ENCODE measurements at places on chromosomes 12 and 14.

DNA sequence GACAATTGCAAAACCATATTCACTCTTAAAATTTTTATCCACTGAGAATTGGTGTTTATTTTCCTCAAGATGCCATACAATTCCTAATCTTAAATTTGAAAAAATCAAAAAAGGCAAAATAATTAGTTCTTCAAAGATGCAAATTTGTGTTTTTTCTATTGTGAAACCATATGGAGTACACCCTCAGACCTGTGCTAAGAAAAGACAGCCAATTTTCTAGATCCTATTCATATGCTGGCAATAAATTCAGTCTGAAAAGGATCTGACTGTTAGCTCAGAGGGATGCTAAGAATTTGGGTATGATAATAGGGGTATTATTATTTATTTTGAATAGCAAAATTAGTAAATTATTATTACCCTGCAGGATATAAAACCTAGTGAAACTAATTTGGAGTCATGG, 476.9 kb upstream of the SYT1 start:
- no peak for DNase-seq

DNA sequence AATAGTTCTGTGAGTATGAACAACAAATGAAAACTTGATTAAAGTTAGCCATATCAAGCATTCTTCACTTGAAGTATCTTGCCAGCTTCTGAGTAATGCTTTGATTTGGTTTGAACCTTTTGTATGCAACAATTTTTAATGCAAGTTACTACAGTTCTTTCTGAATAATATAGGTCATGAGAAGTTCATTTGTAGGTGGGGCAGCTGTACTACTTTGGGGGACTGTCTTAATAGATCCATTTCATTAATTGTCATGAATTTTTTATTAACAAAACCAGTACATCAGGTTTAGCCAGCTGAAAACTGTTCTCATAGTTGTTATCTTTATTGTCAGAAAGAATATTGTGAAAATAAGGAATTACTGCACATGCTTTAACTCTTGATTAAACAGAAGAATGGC, 142.7 kb downstream of the FOXA1 start:
- no peak for DNase-seq

GRCh38 chr14:60845523-60845922, 111.0 kb downstream of the MNAT1 start:
- no peak for DNase-seq

DNA sequence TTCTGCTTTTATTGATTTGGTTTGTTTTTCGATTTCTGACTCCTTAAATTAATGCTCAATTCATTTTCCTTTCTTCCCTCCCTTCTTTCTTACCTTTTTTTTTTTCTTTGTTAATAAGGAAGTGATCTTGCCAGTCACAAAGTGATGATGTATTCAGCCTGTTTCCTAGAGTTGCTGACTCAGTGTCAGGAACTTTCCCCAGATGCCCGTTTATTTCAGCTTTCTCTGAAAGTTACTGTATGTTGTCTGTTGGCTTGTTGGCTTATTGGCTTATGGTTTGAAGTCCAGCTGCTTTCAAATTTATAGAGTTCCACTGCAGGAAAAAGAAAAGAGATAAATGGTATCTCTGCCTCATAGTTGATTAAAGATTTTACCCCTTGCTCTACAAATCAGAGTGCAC, 12.4 kb upstream of the SLC6A15 start:
- DNase-seq, result no peak

DNA sequence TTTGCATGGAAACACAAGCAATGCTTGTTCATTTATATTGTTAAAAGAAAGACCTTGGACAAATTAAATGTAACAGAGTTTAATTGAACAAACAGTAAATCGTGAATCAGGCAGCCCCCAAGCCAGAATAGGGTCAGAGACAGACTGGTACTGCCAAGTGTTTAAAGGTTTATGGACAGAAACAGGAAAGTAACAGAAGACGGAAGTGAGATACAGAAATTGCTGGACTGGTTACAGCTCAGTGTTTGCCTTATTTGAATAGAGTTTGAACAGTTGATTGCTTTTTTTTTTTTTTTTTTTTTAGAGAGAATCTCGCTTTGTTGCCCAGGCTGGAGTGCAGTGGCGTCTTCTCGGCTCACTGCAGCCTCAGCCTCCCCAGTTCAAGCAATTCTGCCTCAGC, 50.3 kb downstream of the DAO start:
- DNase-seq, result no peak

- no peak for DNase-seq
Observed at GRCh38 chr12:63888908-63889635, 44.6 kb downstream of the SRGAP1 start.

DNA sequence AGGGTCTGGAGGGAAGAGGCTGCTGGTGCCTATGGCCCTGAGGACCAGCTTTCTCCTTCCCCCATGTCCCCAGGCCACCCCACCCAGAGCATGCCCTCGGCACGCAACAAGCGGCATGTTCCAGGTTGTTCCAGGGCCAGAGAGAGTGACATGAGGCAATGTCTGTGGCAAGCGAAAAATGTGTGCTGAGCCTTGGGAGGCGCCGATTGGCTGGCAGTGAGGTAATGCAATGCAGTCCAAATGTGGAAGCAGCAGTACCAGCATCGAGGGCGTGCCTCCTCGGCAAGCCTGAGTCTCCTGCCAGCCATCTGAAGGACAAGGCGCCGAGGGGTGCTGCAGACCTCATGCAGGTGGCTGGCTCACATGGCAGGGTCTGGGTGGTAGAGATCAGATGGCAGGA, 423.8 kb downstream of the NRXN3 start:
- no peak for DNase-seq

- DNase-seq, result no peak
Observed at GRCh38 chr14:102793531-102794328, 16.5 kb downstream of the TRAF3 start.

- DNase-seq, result no peak
Observed at GRCh38 chr12:241266-241665, 21.4 kb downstream of the SLC6A13 start.

GRCh38 chr14:72849222-72849621, 44.7 kb downstream of the DPF3 start:
- no peak for DNase-seq

GRCh38 chr12:80321653-80322052, 122.4 kb upstream of the PTPRQ start:
- DNase-seq, result no peak

GRCh38 chr14:63426838-63427352, 108.2 kb upstream of the GPHB5 start:
- no peak for DNase-seq

- no peak for DNase-seq
Observed at GRCh38 chr12:32457251-32458025, 58.1 kb downstream of the FGD4 start.

GRCh38 chr14:92711976-92712653, 36.3 kb downstream of the LGMN start:
- DNase-seq, result no peak

DNA sequence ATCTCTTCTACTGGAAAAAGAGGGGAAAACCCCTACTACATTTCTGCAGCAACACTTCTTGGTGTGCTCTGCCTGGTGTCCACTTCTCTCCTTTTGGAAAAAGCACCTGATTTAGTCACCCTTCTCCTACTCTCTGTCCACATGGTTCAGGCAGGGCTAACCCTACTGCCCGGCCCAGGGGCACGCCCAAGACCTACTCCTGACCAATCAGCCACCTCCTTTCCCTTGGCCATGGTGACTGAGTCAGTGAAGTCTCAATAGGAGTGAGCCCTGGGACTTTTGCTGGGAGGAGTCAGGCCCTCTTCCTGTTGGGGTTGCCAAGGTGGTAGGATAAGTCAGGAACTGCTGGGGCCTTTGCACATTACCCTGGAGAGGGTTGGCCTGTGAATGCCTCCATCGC, 52.5 kb upstream of the MYL2 start:
- DNase-seq, result no peak

GRCh38 chr12:45351921-45352670, 136.2 kb downstream of the ANO6 start:
- DNase-seq, result no peak

GRCh38 chr14:74425525-74426201, 347 bp downstream of the SYNDIG1L start:
- DNase-seq, result peak; percentile 38

DNA sequence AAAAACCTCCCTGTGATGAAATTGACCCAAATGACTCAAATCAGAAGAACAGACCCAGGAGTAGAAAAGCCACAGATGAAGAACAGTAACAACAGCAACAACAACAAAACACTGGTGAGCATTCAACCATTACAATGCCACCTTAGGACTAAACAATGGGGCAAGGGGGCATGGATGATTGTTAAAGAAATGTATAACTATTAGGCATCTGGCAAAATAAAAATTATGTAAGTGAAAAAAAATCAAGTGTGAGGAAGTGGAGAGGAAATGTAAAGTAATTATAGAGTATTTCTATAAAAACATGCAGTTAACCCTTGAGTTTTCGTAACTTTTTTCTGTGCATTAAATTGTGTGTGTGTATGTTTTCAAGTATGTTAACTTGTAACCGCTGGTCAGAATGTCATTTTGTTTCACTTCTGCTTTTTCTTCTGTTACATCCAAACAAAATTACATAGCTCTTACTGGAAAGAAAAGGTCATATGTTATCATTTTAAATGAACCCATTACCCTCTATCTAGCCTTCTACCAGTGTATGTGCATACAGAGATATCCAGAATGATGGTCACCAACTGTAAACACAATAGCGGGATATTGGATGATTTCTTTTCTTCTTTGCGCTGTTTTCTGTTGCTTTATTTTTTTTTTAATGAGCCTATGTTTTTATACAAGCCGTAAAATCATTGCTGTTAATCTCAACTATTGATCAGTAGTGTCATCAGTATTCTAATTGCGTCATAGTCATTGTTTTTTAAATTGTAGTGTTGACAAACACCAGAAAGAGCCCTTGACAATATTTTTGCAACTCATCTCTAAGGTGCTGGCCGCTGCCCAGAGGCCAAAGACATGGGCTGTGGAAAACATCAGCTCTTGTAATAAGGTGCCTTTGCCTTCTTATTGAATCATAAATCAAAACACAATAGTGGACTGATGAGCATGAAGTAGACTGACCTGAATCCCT, 170.6 kb downstream of the CRADD start:
- DNase-seq, result no peak

GRCh38 chr12:1882850-1883470, 35.5 kb downstream of the CACNA2D4 start:
- no peak for DNase-seq

- no peak for DNase-seq
Observed at GRCh38 chr12:113247123-113248050, 26.1 kb downstream of the TPCN1 start.

GRCh38 chr14:100777366-100777817, 48.5 kb upstream of the MEG3 start:
- no peak for DNase-seq

- no peak for DNase-seq
Observed at GRCh38 chr12:60921541-60921940, 1325.7 kb downstream of the SLC16A7 start.

GRCh38 chr12:50747817-50748216, 16.1 kb upstream of the ATF1 start:
- no peak for DNase-seq

DNA sequence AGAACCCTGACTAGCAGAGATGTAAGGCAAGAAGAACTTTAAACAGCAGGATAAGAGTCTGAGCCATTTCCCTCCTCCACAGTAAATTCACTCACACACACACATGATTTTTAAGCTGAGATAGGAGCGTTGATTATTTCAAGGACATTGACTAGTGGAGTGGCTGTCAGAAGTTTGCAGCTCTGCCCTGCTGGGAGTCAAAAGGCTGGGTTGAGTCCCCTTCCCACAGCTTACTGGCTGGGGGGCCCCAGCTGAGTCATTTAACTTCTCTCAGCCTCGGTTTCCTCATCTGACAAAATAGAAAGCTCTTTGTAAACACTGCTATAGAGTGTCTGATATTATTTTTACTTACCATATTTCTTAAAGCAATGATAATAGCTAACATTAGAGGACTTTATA, 28.3 kb downstream of the VCPKMT start:
- DNase-seq, result no peak

GRCh38 chr12:107537464-107538119, 148.0 kb upstream of the PWP1 start:
- DNase-seq, result no peak

DNA sequence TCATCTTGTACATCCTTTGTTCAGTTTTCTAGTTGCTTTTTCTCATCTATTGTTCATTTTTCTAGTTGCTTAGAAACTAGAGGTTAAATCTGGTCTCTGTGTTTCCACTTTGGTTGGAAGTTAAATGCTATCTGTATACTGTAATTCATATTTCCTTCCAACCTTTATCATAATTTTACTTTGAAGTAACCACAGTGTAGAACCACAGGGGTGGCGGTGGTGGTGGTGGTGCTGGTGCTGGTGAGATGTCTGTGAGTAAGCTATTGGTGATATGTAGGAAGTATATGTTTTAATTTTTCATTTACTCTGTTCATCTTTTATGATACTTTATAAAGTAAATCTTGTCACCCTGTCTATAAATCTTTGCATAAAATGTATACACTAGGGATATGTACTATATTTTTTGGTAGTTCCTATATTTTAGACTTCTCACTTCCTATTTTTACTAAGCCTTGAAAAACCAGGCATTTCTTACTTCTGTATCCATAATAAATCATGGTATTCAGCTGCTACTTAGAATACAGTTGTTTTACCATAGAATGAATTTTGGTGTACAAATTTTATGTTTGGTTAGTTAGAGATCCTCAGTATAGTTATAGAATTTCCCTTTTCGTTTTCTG, 31.9 kb downstream of the CCDC91 start:
- peak; percentile 45 for DNase-seq

GRCh38 chr12:27635349-27635972, 60.8 kb upstream of the REP15 start:
- no peak for DNase-seq

DNA sequence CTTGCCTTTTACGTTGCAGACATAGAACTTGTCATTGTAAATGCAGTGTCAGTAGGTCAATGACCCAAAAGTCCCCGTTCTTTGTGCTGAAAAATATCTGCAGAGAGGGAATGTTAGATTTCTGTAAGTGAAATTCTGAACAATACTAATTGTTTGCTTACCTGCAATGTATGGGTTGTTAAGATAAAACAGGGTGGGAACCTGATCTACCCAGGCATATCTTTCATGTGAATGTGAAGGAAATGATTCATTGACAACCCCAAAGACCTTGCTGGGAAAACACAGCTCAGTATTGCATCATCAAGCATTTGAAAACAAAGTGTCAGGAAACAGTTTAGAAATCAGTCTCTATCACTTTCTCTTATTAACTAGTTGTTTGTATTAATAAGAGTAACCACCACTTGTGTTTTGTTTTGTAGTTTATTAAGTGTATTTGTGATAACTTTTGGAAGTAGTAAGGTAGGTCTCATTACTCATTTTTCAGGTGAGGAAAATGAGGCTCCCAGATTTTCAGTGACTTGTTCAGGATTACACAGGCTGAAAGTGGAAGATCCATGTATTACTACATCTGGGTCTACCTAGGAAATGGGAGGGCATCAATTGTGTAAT, 57.9 kb upstream of the SLC38A2 start:
- DNase-seq, result no peak

DNA sequence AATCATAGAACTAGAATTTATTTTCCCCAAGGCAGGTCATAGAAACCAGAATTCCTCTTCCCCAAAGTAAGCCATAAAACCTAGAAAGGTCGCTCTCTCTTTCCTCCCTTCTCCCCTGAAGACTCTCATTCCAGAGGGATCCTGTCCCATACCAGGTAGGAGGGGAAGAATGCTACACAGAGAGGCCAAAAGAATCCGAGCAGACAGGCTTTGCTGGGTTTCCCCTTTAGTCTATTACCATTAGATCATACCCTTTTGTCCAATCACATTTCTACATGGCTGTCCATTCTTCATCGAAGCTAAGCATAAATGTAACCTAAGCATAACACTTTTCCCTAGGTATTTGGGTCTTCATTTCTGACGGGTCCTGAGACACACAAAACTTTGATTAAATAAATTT, 204.5 kb downstream of the SPTSSA start:
- DNase-seq, result no peak

All from stimulated activated CD8-positive, alpha-beta memory T cell treated with anti-CD3 and anti-CD28 coated beads, Interleukin-2, amount 100 ng/mL, for 48 hours (primary cell).